ENCODE measurements at places on chromosomes 5 and 9.

- no peak for DNase-seq
These were observed 131.4 kb downstream of the CD180 start for GRCh38 chr5:67065237-67065636.

DNA sequence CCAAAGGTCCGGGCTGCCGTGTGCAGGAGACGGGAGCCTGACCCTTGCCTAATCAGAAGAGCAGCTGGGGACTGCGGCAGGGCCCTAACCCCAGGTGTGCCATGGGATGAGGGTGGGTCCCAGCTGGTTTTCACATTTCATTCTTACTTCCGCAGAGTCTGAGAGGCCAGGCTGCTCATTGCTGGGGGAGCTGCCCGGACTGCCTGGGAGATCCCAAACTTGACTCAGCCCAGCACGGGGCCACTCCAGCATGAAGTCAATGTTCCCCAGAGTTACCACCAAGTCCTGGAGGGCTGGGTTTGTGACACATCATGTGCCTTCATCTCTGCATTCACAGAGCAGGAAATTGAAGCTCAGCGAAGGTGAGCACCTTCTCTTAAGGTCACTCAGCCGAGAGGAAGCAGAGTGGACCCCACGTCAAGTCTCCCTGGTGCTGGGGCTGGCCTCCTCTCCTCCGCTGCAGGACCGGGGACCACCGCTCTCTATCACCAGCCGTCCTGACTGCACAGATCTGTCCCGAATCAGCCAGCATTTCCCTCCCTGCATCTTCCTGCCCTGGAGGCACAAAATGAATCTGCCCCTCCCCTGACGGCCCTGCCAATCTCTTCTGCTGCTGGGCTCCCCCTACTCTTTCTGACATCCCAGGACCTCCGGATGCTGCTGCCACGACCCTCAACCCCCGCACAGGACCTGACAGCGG is 54.6 kb upstream of the PHYKPL start:
- no peak for DNase-seq

DNA sequence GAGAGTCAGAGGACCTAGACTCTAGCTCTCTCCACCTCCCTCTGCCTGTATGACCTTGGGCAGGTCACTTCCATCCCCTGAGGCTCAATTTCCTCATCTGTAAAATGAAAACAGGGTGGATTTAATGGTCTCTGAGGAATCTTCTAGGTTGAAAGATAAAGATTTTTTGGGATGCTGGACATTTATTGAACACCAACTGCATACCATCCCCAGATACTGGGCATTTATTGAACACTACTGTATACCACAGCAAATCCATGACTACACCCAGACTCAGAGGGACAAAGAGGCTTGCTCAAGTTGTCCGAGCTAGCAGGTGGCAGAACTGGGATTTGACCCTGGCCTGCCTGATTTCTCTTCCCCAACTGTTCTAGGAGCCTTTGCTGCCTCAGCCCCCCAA is 25.0 kb upstream of the CPLX2 start:
- DNase-seq, result no peak

- no peak for DNase-seq
These were observed 117.5 kb downstream of the SLC1A3 start for GRCh38 chr5:36723912-36724311.

DNA sequence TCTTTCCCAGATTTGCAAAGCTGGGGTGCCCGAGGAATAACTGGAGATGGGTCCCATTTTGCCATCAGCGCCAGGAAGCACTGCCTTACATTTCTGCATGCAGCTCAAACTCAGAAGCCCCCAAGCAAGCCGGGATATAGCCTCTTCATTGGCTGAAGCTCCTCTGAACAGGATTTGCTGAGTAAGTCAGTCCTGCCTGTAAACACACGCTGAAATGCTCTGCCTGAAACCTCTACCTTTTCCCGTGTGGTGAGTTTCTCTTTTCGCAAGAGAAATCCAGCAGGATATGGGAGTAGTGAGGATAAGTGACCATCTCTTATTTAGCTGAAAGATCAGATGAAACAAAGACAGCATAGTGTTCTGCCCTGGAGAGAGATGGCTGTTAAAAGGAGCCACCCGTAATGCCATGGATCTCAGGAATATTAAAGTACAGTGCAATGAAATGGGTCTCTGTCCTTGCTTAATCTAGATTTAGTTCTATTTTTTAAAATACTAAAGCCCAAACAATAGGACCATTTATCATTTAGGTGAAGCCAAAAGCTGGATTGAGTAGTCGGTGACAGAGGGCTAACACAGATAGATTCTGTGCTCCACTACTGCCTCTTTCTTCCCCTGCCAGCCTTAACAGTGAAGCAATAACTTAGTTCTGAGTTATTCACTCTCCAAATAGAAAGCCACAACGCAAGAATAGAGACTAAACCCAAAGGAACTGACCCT is 177.5 kb upstream of the PPP2R2B start:
- no peak for DNase-seq

- peak; percentile 8 for DNase-seq
These were observed 379.8 kb downstream of the KDM4C start for GRCh38 chr9:7137571-7137970.

DNA sequence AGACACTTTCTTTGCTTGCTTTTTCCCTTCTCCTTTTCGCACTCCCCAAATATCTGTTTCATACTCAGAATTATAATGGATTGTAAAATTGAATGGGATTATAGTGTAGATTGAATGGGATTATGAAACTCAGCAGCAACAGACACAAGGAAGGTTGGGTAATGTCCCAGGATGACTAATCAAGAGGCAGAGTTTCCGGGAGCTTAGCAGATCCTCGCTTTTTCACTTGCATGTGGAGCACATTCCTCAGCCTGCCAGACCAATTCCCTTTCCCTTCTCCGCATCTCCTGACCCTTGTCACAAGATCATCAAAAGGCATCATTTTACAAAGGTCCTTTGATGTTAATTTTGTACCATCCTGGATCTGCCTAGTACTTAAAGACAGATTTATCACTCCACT is 55.1 kb upstream of the SLC1A1 start:
- DNase-seq, result no peak

GRCh38 chr9:30301271-30301963 is 2083.0 kb upstream of the ACO1 start:
- no peak for DNase-seq

- no peak for DNase-seq
These were observed 42.4 kb downstream of the PDE6A start for GRCh38 chr5:149902177-149902576.

- DNase-seq, result no peak
These were observed 292.9 kb downstream of the NR3C1 start for GRCh38 chr5:143110591-143110990.

GRCh38 chr9:126499911-126500599 is 113.7 kb upstream of the LMX1B start:
- DNase-seq, result no peak

DNA sequence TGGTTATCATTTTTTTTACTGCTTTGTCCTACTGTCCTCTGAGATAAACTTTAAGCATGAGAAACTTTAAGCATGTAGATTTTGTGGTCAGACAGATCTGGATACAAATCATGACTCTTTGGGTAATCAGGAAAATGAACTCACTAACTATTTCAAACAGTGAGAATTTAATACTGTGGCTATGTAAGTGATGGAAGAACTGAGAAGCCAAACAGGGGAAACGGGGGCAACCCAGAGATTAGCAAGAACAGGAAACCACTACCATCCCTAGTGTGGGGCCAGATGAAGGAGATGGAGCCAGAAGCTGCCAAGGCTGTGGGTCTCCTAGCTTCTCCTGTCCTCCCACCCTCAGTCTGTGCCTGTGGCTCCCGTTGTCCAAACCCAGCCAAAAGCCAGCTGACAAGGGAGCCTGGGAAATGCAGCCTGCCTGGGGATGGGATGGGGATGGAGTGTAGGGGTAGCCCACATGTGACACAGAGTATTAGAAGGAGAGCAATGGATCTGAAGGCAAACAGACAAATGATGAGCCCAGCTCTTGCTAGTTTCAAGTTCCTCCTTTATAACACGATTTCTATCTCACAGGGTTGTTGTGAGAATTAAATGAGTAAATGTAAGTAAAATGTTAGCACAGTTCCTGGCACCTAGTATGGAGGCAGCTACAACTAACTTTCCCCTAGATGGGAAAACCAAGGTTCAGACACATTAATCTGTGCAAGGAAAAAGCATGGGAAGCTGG is 27.7 kb upstream of the CDC23 start:
- DNase-seq, result no peak

GRCh38 chr5:107618242-107618641 is 52.5 kb downstream of the EFNA5 start:
- no peak for DNase-seq

DNA sequence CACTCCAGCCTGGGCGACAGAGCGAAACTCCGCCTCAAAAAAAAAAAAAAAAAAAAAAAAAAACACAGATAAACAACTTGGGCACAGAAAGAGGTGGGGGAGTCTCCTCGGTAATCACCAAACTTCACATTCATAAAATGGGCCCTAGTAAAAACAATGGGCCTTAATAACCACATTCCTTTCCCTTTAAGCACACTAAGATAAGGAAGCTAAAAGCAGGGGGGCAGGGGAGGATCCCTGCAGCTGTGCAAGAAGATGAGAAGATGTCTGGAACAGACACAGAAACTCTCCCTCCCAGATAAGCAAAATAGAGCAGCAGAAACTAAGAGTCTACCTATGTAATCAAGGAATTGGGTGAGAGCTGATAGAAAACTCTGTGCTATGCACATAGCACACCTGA is 111.2 kb upstream of the FAM174A start:
- DNase-seq, result no peak

Data from NCI-H748 treated with DMSO at 0.1 percent for 48 hours (cell line).